Cardiac muscle cell (in vitro differentiated cells and primary cell): ENCODE measurements at places on chromosomes 5 and 9. TPM values are rescaled to one million over a fixed set of nuclear protein-coding genes. Genes with fewer than 3 reads are reported as not detected.

DNA sequence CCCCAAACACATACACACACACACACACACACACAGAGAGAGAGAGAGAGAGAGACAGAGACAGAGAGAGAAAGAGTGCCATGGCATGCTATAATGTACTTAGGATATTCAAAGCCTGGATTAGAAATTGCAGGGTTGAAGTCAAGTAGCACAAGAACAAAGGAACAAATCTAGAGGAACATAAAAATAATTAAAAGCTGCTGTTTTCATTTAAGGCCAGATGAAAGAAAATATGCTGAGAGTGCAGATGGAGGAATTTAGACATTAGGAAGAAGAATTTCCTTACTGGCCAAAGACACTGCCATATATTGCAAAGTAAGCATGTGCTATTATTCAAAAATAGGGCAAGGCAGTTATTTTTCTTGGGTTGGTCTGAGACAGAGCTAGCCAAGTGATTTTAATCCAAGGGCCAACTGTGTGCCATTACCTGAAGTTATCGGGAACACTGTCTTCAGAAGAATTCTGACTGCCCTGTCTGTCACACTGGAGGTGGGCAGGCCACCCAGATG, 31.7 kb downstream of the HSD17B3 start:
- H3K36me3 ChIP-seq = no peaks in the 10 kb centered on the region
- no peak overlapping the region for H3K27ac ChIP-seq
- no peak overlapping the region for H3K4me3 ChIP-seq
- H3K27me3 ChIP-seq = no peaks in the 10 kb centered on the region
- DNase-seq = no peak

- H3K36me3 ChIP-seq = no peaks in the 10 kb centered on the region
- H3K27me3 ChIP-seq = peaks cover 54% of the 10 kb centered on the region
- H3K4me3 ChIP-seq = peak overlapping the region; percentile 16
- peak; percentile 52 for DNase-seq
- no peak overlapping the region for H3K27ac ChIP-seq
- H3K4me1 ChIP-seq = peaks cover 5% of the 10 kb centered on the region
These were observed 33.9 kb downstream of the TRIP13 start for GRCh38 chr5:926417-927171.

DNA sequence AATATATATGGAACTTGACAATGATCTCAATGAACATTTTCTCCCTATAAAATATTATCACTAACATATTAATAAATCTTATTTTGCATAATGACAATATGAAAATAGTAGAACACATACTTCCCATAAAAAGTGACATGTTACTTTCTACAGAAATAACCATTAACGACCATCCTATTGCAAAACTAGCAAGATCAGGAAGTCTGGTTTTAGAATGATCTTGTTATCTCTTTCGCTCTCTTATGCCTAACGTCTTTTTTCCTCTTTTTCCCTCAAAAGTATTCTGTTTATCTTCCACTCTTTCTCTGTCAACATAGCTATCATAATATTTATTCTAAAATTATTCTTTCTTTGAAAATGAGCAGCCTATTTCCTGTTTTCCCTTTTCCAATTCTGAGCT, 21.6 kb upstream of the C5orf46 start:
- H3K36me3 ChIP-seq = no peaks in the 10 kb centered on the region
- no peaks in the 10 kb centered on the region for H3K4me1 ChIP-seq
- no peak overlapping the region for H3K27ac ChIP-seq
- no peaks in the 10 kb centered on the region for H3K27me3 ChIP-seq

The PRUNE2 gene
- 7.4 and 14.4 TPM in 2 replicates for total RNA-seq

- H3K27me3 ChIP-seq = no peaks in the 10 kb centered on the region
- no peak overlapping the region for H3K27ac ChIP-seq
- H3K4me3 ChIP-seq = no peak overlapping the region
- peak; percentile 33 for DNase-seq
These were observed 376.9 kb downstream of the SEMA5A start for GRCh38 chr5:9168791-9169556.

The MAPKAP1 gene
- total RNA-seq = 85.6 and 103 TPM in 2 replicates

The BRIX1 gene
- total RNA-seq = 12.9 and 14.4 TPM in 2 replicates

DNA sequence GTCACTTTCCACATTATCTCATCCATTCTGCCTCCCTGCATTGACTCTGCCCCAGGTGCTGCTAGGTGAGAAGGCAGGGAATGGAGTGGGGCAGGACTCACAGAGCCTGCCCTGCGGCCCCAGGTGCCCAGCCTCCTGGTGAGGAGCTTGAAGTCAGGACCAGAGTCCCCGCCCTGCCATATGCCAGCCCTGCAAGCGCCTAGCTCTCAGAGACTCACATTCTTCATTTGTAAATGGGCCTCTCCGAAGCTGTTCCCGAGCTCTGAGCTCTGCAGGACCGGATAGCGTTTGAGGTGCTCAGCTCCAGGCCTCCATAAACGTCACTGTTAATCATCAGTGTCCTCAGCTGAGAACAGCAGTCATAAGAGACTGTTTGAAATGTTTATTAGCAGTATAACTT, 75.1 kb upstream of the STXBP1 start:
- H3K4me1 ChIP-seq = no peaks in the 10 kb centered on the region
- H3K27ac ChIP-seq = peak overlapping the region; percentile 9
- no peak overlapping the region for H3K4me3 ChIP-seq
- no peaks in the 10 kb centered on the region for H3K27me3 ChIP-seq

DNA sequence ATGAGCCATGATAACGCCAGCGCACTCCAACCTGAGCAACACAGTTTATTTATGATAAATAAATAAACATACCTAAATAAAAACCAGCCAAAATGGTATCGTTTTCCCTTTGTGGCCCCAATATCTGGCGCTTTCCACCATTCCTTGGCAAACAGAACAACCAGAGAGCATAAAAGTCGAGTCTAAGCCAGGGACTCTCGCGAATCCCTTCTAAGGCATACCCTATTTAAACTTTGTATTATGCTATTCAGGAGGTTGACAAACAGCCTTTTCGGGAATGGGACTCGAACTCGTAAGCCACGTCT, 386 bp upstream of the MATR3 start:
- H3K36me3 ChIP-seq = no peaks in the 10 kb centered on the region
- peaks cover 27% of the 10 kb centered on the region for H3K4me1 ChIP-seq
- H3K4me3 ChIP-seq = peak overlapping the region; percentile 77
- no peak for DNase-seq
- peak overlapping the region; percentile 100 for H3K27ac ChIP-seq
- H3K27me3 ChIP-seq = no peaks in the 10 kb centered on the region

GRCh38 chr5:92956886-92957285, 624.1 kb downstream of the NR2F1-AS1 start:
- H3K36me3 ChIP-seq = no peaks in the 10 kb centered on the region
- H3K27ac ChIP-seq = no peak overlapping the region
- no peak overlapping the region for H3K4me3 ChIP-seq
- H3K4me1 ChIP-seq = no peaks in the 10 kb centered on the region
- peaks cover 88% of the 10 kb centered on the region for H3K27me3 ChIP-seq
- DNase-seq = peak; percentile 83

- H3K27ac ChIP-seq = peak overlapping the region; percentile 75
- no peaks in the 10 kb centered on the region for H3K36me3 ChIP-seq
- no peak overlapping the region for H3K4me3 ChIP-seq
- DNase-seq = no peak
- H3K27me3 ChIP-seq = peaks cover 6% of the 10 kb centered on the region
These were observed 200.6 kb upstream of the MVB12B start for GRCh38 chr9:126125992-126126409.

- no peak overlapping the region for H3K27ac ChIP-seq
- H3K4me3 ChIP-seq = no peak overlapping the region
- no peaks in the 10 kb centered on the region for H3K27me3 ChIP-seq
- no peak for DNase-seq
- no peaks in the 10 kb centered on the region for H3K36me3 ChIP-seq
- no peaks in the 10 kb centered on the region for H3K4me1 ChIP-seq
These were observed 168.2 kb downstream of the CACNA1B start for GRCh38 chr9:138045541-138046490.
